Activated naive CD4-positive, alpha-beta T cell treated with anti-CD3 and anti-CD28 coated beads for 36 hours (primary cell): ENCODE measurements at places on chromosomes 1 and 21. TPM values are rescaled to one million over a fixed set of nuclear protein-coding genes. Genes with fewer than 3 reads are reported as not detected.

DNA sequence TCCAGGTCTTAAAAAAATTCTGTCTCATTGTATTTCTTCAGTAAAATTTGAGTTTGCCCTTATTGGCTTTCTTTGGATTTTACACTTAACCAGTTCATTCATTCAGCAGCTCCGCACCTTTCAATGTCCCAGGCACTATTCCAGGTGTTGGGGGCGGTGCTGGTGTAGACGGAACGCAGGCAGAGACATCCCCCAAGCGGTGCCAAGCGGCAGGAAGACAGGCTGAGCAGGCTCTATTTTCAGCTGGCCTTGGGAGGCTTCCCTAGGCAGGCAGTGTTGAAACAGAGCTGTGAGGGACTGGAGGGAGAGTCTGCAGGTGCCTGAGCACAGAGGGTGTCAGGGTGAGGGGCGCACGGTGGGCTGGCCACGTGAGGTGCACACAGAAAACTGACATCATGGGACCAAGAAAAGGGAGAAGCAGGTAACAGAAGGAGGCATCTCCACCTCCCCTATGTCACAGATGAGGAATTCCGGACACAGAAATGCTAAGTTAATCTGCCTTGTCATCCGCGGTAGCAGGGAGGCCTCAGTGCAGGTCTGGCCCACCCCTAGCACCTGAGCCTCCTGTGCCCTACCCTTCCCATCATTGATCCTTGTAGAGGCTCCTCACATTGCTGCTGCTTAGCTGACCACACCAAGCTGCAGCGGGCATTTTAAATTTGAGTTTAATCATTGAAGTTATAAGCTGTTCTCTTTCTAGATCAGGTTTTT, 40.8 kb downstream of the SLC37A1 start:
- H3K4me3 ChIP-seq: no peak overlapping the region
- H3K27me3 ChIP-seq: no peaks in the 10 kb centered on the region
- DNase-seq: no peak

Gene S100A9
- 2.6 TPM for total RNA-seq

- no peak overlapping the region for H3K4me3 ChIP-seq
- DNase-seq: no peak
- H3K27ac ChIP-seq: no peak overlapping the region
- peaks cover 5% of the 10 kb centered on the region for H3K27me3 ChIP-seq
Observed at GRCh38 chr1:233664804-233665574, 51.1 kb downstream of the KCNK1 start.

Gene AJAP1
- total RNA-seq: 0.15 TPM

Gene MAP3K21
- total RNA-seq: 2.0 TPM

GRCh38 chr21:15052459-15052763, 12.4 kb downstream of the NRIP1 start:
- H3K4me1 ChIP-seq: peaks cover 83% of the 10 kb centered on the region
- no peaks in the 10 kb centered on the region for H3K27me3 ChIP-seq
- peak overlapping the region; percentile 48 for H3K27ac ChIP-seq
- H3K4me3 ChIP-seq: peak overlapping the region; percentile 69
- peaks cover 2% of the 10 kb centered on the region for H3K36me3 ChIP-seq

GRCh38 chr1:145927916-145928643, 796 bp upstream of the RBM8A start:
- H3K4me3 ChIP-seq: no peak overlapping the region
- peak; percentile 19 for DNase-seq
- H3K27me3 ChIP-seq: no peaks in the 10 kb centered on the region
- H3K27ac ChIP-seq: no peak overlapping the region
- H3K36me3 ChIP-seq: peaks cover 12% of the 10 kb centered on the region
- peaks cover 22% of the 10 kb centered on the region for H3K4me1 ChIP-seq

Gene E2F2
- total RNA-seq: 31.3 TPM

DNA sequence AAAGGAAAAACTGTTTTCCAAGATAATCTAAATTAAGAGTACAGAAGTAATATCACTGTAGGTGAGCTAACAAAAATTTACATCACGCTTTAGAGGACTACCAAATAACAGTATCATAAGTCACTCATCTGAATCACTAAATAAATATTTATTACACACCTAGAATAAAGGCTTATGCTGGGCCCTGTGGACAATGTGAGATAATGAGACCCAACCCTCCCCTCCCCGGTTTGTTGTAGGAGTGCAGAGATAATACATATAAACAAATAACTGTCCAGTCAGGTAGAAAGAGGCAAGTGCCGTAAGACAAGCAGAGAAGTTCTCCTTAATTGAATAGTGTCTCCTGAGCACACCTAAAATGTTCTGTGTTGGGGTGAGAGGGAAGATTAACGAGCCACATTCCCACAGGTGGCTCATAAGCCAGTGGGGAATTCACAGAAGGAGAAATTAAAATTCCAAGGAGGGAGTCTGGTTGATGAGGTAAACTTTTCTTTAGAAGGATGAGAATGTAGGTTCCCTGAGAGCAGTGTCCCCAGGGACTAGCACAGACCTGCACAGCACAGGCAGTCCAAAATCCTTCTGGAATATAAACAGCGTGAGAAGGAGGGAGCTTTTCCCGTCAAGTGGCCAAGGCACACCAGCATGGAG, 241.4 kb downstream of the NFIA start:
- no peak for DNase-seq
- H3K36me3 ChIP-seq: no peaks in the 10 kb centered on the region
- H3K4me1 ChIP-seq: peaks cover 27% of the 10 kb centered on the region
- no peak overlapping the region for H3K27ac ChIP-seq
- H3K4me3 ChIP-seq: no peak overlapping the region
